Keratinocyte (primary cell): ENCODE measurements at places on chromosomes 12 and 14. TPM values are rescaled to one million over a fixed set of nuclear protein-coding genes. Genes with fewer than 3 reads are reported as not detected.

GRCh38 chr12:106296179-106296877, 6.2 kb upstream of the TCP11L2 start:
- DNase-seq, result peak; percentile 81

GRCh38 chr12:124388679-124389137, 93.8 kb downstream of the RFLNA start:
- DNase-seq, result no peak

DNA sequence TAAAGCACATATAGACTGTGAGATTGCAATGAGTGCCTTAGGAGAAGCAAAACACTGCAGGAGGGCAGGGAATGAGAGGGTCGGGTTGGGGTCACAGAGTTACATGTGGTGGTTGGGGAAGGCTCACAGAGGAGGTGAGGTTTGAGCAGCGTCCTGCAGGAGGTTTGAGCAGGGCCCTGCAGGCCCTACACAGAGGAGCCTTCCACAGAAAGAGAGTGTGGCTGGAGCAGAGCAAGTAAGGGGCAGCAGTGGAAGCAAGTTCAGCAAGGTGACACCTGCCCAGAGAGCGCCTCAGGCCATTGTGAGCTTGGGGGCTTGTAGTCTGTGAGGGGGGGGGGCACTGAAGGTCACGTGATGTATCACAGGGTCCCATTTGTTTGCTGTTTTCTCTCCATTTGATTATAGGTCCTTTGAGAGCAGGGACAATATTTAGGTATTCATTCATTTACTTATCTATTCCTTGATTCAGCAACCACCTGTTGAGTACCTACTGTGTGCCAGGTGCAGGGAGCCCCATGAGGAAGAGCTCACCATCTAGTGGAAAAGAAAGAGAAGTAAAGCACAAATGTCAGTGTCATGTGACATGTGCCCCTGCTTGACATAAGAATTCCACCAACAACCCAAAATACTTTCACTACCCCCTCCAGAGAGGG, 56.6 kb downstream of the GALNT16 start:
- DNase-seq, result no peak

DNA sequence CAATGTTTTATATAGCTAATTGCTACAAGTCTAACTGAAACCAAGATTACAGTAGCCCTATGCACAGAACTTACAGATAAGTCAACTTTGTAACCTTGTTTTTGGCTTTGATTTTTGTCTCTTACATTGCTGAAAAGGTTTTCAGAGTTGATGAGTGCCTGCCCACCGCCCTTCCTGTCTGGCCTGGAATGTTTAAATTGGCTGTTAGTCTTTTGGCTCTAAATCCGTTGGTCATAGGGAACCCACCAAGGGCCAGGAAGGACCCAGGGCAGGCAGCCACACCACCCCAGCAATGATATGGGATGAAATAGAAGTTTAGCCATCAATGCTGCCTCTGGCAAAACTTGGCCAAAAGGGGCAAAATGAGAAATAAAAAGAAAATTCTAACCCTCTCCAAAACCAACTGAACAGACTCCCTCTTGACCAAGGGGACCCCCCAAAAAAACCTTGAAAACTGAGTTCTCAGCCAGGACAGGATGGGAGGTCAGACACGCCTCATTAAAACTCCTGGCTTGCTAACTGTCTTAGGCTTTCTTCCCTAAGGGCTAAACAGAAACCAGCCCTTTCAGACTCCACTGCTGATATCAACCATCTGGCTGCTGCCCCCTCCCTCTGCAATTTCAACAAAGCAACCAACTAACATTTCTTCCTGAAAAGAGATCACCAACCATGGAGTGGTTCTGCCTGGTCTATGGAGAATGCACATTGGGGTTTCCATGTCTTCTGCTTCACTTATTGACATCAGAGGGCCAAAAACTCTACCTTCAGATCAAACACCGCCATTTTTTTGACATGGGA, 242.1 kb upstream of the NOS1 start:
- DNase-seq, result no peak

- DNase-seq, result no peak
Measured at GRCh38 chr12:71949646-71950045, 11.0 kb downstream of the TPH2 start.

DNA sequence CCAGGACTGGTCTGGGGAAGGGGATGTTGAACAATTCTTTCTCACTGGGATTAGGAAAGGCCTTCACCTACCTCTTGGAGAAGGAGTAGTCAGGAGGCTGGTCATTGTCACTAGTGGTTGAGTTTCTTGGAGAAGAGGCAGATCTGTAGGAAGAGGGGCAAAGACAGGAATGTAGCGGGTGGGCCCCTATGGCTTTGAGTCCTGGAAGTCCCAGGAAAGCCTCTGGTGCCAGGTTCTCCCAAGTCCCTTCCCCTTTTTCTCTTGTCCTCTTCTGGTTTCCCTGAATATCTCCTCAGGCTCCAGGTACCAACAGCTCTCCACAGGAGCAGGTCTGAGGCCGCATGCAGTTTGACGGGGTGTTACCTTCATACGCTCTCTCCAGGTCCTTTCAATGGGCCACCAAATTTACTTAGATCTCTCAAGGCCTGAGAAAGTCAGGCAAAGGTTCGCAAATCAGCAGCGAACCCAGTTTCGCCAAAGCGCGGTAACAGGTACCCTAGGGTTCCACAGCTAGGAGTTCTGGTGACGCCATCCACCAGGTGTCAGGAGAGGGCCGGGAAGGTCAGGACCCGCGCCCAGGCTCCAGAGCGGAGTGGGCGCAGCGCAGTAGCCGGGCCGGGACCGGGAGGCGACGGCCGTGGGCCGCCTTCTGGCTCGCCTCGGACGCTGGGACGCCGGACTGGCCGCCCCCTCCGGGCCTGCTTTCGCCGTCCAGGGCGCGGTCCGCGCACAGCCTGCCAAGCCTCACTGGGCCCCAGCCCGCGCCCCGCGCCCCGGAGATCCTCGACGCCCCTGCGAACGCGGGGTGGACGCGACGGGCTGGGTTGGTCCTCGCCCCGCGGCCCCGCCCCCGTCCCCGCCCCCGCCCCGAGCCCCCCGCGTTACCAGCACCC, 795 bp downstream of the SMAGP start:
- no peak for DNase-seq

DNA sequence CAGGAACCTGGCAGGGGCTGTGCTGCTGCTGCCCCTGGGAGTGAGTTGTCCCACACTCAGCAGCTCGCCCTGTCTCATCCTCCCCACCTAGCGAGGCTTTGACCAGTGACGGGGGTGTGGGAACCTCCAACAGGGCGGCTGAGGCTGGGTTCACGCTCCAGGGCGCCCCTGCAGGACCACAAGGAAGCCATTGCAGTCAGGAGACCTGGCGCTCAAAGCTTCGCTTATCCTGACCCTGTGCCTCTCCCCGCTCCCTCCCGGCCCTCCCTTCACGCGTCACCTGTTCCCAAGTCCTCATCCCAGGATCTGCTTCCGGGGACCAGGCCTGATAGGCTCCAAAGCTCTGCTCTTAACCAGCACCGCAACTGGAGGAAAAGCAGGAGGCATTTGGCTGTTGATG, 272.0 kb upstream of the SFSWAP start:
- no peak for DNase-seq

DNA sequence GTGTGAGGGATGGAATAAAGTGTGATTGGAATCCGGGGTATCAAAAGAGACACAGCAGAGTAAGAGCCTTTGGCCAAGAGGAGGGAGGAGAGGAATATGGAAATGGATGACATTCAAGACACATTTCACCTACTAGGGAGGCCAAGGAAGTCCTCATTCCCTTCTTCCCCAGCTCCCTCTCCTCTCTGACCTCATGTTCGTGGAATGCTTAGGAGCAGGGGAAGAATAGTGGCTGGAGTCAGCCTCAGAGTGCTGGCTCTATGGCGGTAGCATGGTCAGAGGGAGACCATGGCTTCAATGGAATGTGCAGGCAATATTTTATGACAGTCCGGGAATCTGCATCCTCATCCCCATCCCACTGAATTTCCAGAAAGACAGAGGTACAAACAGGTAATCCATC, 196.6 kb downstream of the EGLN3 start:
- DNase-seq, result no peak

DNA sequence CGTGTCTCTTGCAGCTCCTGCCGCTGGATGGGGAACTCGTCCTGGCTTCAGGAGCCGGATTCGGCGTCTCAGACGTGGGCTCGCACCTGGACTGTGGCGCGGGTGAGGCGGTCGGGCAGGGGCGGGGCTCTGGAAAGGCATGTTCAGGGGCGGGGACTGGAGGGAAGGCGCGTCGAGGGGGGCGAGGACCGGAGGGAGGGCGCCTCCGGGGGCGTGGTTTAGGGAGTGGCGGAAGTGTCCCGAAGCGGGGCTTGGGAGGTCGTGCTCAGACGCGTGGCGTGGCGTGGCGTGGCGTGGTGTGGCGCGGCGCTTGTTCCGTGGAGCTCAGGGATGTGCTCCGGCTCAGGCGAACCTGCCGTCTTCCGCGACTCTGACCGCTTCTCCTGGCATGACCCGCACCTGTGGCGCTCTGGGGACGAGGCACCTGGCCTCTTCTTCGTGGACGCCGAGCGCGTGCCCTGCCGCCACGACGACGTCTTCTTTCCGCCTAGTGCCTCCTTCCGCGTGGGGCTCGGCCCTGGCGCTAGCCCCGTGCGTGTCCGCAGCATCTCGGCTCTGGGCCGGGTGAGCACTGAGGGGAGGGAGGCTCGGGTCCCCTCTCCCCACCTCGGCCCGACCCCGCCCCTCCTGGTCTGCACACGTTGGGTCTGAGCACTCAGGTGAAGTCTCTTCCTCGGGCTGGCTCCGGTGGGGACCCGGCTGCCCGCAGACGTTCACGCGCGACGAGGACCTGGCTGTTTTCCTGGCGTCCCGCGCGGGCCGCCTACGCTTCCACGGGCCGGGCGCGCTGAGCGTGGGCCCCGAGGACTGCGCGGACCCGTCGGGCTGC, 6.2 kb downstream of the AMN start:
- DNase-seq, result peak; percentile 48

GRCh38 chr12:119546340-119546739, 47.2 kb upstream of the TMEM233 start:
- DNase-seq, result no peak

DNA sequence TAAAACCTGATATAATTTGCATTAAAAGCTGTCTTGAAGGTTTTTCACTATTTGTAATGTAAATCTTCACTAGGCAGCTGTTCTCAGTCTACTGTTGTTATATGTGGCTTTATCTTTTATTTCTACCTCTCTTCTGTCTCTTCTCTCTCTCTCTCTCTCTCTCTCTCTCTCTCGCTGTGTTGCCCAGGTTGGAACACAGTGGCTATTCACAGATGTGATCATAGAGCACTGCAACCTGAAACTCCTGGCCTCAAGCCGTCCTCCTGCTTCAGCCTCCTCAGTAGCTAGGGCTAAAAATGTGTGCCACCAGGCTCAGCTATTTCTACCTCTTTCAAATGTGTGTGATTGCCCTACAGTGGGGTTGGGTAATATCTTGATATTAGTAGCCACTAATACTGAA, 21.1 kb downstream of the FUT8 start:
- DNase-seq, result no peak

- no peak for DNase-seq
Measured at GRCh38 chr14:104826861-104827176, 25.9 kb downstream of the ZBTB42 start.

GRCh38 chr14:57259672-57260071, 9.0 kb downstream of the EXOC5 start:
- no peak for DNase-seq

- no peak for DNase-seq
Measured at GRCh38 chr14:29054119-29054518, 287.5 kb downstream of the FOXG1 start.

GRCh38 chr14:102951799-102952198, 29.3 kb downstream of the AMN start:
- no peak for DNase-seq

- peak; percentile 71 for DNase-seq
Measured at GRCh38 chr12:55736780-55737580, 5.9 kb upstream of the GDF11 start.

DNA sequence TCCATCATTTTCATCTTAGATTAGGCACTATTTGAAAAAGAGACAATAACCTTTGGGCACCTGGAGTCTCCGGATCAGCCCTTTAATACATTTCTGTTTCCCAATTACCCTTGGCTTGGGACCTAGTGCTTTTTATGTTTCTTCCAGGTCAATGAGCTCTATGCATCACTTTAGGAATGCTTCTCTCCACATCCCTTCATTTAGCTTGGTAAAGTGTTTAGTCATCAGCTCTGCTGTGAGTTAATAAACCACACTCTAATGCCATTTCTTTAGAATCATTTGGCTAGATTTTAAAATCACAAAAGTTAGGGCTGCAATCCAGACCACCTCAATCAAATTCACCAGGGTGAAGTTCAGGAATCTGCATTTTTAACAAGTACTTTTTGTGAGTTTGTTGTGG, 41.7 kb downstream of the RASSF9 start:
- DNase-seq, result no peak

- no peak for DNase-seq
Measured at GRCh38 chr14:24875991-24876878, 173.7 kb downstream of the STXBP6 start.

DNA sequence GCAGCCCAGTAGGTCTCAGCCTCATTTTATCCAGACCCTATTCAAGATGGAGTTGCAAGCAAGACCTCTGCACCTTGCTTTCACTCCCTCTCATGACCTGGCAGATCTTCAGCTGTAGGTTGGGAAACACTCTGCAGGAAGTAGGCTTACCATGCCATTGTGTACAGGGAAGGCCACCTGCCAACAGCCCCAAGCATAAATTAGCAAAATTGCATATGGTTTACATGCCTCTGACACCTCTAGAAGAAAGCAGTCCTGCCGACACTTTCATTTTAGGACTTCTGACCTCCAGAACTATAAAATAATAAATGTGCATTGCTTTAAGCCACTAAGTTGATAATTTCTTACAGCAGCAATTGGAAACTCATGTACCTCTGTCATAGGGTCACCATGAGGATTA, 96.9 kb downstream of the SLC15A4 start:
- DNase-seq, result no peak

GRCh38 chr12:40011775-40012129, 94.1 kb downstream of the SLC2A13 start:
- no peak for DNase-seq

- DNase-seq, result peak; percentile 26
Measured at GRCh38 chr14:99821519-99822508, 28.6 kb downstream of the EML1 start.

GRCh38 chr14:104440297-104440956, 139.1 kb upstream of the C14orf180 start:
- no peak for DNase-seq

DNA sequence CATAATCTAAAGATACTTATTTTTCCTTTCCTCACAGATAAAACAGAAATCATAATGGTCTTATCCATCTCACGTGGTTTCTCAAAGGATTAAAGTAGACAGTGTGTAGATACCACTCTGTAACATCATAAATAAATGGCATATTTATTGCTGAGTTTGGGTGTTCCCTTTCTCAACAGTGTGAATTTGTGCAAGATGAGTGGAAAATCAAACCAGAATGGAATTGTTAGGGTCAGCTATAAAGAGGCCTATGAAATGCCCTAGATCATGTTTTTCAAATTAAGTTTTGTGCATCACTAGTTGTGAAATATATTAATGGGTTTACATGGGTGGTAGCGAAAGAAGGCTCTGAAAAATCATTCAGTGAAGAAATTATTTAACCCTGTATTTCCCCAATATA, 216.3 kb upstream of the GARIN6 start:
- no peak for DNase-seq

GRCh38 chr14:68759937-68760336, 32.9 kb downstream of the ZFP36L1 start:
- no peak for DNase-seq

Gene ITGA7
- 0.04 to 0.19 TPM (median 0.07 TPM) in 3 replicates for polyA plus RNA-seq

Gene EPYC
- not detected in 3 replicates for polyA plus RNA-seq

Gene GALNT8
- polyA plus RNA-seq, result 0.10 to 0.14 TPM in 2 of 3 replicates, not detected in the other

Gene WNT1
- not detected in 3 replicates for polyA plus RNA-seq

Gene LYZ
- polyA plus RNA-seq, result not detected in 3 replicates

Gene KCNH5
- 0.02 to 0.04 TPM (median 0.03 TPM) in 3 replicates for polyA plus RNA-seq

Gene INHBE
- not detected in 3 replicates for polyA plus RNA-seq

Gene KLRG1
- polyA plus RNA-seq, result 0.39 to 0.54 TPM (median 0.40 TPM) in 3 replicates

Gene MGST1
- 114 to 246 TPM (median 160 TPM) in 3 replicates for polyA plus RNA-seq

Gene ANKRD33
- not detected in 3 replicates for polyA plus RNA-seq

Gene BCL11B
- 3.6 to 6.4 TPM (median 5.2 TPM) in 3 replicates for polyA plus RNA-seq

Gene GLIPR1
- polyA plus RNA-seq, result 6.3 to 18.1 TPM (median 10.2 TPM) in 3 replicates

Gene SELPLG
- polyA plus RNA-seq, result 0.80 to 2.2 TPM (median 0.92 TPM) in 3 replicates
